Hematopoietic multipotent progenitor cell treated with erythropoietin and hydrocortisone succinate and interleukin-3 and kit ligand, for 4 days (in vitro differentiated cells): ENCODE measurements at places on chromosomes 3 and 15.
A peak's percentile ranks its signal among the peaks of the same experiment; 100 is the strongest.

- no peak for DNase-seq
Measured at GRCh38 chr15:50164458-50164857, 17.5 kb upstream of the SLC27A2 start.

DNA sequence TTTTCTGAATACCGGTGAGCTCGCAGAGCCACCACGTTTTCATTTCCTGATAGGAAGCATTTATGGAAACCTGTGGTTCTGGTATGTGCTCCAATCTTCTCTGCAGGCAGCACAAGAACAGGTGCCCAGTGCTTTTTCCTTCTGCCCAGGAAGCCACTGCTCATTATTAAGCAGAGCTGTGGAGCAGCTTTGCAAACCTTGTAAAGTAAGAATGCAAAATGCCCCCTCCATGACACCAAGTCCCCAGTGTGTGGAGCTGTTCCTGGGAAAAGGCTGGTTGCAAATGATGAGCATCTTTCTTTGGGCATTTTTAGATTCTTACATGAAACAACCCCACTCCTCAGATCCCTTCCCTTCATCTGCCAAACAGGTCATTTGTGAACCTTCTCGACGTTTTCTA, 65.7 kb upstream of the MRPL3 start:
- no peak for DNase-seq

DNA sequence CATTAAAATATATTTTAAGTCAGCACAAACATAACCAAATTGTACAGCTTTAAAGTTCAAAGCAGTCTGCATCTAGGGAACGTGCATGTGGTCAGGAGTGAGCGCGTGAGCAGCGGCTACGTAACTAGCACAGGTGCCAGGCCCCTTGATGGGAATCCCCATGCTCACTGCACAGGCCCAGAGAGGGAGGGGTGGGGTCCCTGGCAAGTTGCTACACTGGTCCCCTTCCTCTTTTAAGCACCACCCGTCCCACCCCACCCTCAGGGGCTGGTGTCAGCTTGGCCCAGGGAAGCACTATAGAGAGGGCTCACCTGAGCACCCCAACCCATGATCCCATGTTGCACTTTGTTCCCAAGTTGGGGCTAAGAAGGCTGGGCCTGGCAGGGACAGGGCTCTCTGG, 835 bp upstream of the GMPPB start:
- DNase-seq: no peak

- no peak for DNase-seq
Measured at GRCh38 chr3:114745322-114746240, 401.5 kb downstream of the ZBTB20 start.

DNA sequence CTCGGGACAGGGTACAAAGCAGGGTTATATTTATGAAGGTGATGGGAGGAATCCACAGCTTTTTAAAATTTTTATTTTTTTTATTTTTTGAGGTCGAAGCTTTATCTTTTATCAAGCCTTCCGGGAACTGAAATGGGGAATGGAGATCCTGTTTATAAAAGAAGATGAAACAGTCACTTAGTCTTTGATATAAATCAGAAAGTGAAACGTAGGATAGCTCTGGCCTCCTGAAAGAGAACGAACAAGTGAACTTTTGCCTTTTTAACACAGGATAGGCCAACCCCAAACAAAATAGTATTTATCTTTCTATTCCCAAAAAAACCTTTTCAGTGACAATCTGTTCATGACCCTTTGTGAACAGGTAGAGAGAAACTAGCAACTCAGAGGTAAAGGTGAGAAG, 634.0 kb upstream of the LMCD1 start:
- DNase-seq: no peak

GRCh38 chr3:64456674-64457073, 231.1 kb downstream of the ADAMTS9 start:
- no peak for DNase-seq

DNA sequence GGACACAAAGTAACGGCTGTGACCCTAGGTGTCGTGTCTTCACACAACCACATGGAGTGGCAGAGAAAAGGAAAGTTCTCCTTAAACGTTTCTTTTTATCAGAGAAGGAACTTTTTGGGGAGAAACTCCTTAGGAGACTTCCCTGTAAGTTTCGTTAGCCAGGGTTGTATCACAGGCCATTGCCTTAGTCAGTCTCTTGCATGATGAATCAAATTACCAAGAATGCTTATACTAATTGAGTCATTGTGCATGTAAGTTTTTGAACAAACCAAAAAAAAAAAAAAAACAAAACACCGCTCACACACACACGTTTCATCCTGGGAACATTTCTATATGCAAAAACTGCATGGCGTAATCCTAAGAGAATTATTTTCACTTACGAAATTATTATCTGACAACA, 150.4 kb upstream of the SATB1 start:
- DNase-seq: no peak

GRCh38 chr15:77572186-77572585, 60.5 kb downstream of the LINGO1 start:
- DNase-seq: no peak

DNA sequence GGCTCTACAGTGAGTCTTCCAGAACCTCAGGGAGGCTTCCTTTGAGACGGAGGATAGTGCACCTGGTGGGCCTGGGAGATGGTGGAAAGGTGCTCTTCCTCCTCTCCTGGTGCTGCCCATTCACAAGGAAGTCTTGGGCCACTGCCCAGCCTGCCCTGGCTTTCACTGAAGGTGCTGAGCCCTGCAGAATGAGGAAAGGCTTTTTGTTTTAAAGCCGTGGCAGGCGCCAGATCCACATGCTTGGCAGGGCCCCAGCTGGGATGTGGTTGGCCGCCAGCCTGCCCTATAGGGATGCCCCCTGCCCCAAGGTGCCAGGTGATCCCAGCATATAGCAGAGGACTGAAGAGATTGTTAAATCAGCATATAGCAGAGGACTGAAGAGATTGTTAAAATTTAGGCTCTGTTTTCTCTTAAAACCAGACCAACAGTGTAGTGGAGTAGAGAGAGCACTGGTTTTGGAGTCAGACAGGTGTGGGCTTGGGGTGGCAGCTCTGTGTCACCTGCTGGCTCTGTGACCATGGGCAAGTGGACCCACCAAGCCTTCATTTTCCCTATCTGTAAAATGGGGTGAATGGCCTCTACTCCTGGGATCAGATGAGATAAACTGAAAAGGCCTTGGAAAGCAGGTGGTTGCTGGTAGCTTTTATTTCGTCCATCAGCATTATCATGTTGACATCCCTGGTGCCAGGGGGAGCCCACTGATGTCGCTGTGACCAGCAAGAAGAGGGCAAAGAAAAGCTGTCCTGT, 53.3 kb downstream of the SLC6A6 start:
- no peak for DNase-seq

- no peak for DNase-seq
Measured at GRCh38 chr3:194064380-194065332, 71.3 kb upstream of the HES1 start.

GRCh38 chr3:76310089-76310488, 524.7 kb upstream of the ZNF717 start:
- no peak for DNase-seq

DNA sequence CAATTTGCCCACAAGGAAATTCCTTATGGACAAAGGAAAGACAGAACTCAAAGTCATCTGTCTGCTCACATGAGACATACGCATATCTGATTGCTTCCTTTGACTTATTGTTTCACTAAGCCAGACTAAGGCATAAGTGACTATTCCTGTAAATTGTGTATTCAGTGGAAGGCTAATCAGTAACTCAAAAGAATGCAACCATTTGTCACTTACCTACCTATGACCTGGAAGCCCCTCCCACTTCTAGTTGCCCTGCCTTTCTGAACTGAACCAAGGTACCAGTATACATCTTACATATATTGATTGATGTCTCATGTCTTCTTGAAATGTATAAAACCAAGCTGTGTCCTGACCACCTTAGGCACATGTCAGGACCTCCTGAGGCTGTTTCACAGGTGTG, 53.5 kb upstream of the PROK2 start:
- DNase-seq: no peak

DNA sequence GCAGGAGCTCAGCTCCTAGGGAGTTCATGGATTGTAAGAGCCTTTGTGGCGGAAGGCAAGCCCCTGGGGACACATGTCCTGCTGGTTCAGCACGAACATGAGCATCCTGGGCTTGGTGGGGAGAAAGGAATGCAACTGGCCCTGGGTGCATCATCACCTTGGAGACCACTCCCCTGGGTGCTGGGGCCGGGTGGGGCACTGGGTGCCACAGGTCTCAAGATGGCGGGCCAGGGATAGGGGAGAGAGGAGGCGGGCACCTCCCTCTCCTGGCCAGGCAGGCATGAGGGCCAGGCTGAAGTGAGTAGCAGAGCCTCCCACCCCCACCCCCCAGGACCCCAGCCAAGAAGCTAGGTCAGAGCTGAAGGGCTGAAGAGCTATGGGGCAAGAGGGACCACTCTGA, 768 bp downstream of the PCBP4 start:
- no peak for DNase-seq

DNA sequence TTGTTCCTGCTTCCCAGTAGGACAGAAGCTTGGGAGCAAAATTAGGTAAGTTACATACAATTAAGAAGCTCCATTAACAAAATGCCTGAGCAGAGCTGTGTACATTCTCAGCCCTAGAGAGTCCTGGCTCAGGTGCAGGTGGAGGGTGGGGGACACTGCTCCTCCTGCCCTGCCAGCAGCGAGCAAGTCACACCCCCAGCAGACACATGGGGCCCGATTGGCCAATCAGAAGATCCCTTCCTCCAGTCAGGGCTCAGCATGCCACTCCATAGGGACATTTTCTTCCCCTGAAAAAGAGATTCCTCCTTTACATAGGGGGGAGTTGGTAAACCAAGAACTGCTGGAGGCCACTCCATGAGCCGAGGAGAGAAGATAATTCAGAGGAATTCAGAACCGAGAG, 62.1 kb downstream of the PLXNA1 start:
- DNase-seq: no peak

GRCh38 chr3:29525254-29525881, 244.5 kb downstream of the RBMS3 start:
- DNase-seq: no peak

- peak; percentile 42 for DNase-seq
Measured at GRCh38 chr3:114179575-114179974, 723 bp upstream of the DRD3 start.

- DNase-seq: no peak
Measured at GRCh38 chr3:72153477-72154314, 368.7 kb upstream of the PROK2 start.

DNA sequence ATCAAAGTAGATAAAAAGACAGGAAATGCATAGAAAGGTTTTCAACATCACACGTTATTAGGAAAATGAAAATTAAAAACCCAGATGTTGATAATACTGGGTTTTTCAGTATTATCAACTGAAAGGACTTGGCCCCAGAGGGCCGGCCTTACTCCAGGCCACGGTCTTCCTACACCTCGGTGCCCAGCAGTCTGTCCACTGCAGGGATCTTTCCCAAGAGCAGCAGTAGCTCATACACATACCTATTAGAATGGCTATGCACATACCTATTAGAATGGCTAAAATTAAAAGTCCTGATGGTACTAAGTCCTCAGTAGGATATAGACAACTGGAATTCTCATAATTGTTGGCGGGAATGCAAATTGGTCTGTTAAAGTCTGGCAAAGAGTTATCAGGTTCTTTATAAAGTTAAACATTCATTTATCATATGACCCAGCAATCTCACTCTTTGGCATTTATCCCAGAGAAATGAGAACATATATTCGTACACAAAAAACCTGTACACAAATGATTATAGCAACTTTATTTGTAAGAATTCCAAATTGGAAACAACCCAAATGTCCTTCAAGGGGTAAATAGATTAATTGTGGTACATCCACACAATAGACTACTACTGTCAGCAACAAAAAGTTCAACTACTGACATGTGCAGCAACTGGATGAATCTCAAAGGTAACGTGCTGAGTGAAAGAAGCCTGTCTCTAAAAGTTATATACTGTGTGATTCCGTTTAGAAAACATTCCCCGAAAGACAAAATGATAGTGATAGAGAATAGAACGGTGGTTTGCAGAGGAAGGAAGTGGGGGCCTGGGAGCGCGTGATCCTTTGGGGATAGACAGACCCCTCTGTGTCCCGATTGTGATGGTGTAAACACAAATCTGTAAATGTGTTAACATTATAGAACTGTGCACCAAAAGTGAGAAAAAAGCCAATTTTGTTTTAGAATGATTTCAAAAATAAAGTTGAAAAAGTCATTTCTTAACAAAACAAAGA, 62.3 kb downstream of the MCTP2 start:
- peak; percentile 76 for DNase-seq

DNA sequence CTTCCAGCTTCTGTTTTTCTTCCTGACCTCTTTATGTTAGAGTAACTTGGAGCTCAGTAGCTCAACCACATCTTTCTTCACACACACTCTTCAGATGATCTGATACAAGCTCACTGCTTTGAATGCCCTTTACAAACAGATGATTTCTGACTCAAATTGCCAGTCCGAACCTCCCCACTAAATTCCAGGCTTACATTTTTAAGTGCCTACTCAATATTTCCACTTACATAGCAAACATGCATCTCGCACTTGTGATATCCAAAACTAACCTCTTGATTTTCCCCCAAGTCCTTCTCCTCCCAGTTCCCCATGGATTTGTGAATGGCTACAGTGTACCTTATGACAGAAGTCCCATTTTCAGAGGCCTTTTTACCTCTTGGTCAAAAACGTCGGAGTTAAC, 139.1 kb downstream of the GBE1 start:
- DNase-seq: no peak

GRCh38 chr3:65607101-65607500, 431.6 kb downstream of the MAGI1 start:
- DNase-seq: no peak

GRCh38 chr3:172550347-172550943, 27.2 kb upstream of the TNFSF10 start:
- DNase-seq: peak; percentile 93

DNA sequence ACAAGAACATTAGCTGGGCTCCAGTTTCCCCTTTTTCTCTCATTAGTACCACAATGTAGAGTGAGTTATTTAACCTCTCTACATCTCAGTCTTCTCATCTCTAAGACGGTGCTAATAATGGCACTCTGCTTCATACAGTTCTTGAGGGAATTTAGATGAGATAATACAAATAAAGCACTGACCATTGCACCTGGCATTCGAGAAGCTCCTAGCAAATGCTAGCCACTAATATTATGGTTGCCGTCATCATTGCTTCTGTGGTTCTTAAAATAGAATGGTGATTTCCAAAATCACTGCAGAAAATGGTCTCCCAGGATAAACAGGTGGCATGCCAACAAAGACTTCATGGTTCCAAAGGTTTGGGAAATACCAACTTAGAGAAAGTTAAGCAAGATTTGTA, 213.0 kb downstream of the RORA start:
- no peak for DNase-seq

GRCh38 chr3:177977381-177978158, 558.7 kb upstream of the KCNMB2 start:
- no peak for DNase-seq

DNA sequence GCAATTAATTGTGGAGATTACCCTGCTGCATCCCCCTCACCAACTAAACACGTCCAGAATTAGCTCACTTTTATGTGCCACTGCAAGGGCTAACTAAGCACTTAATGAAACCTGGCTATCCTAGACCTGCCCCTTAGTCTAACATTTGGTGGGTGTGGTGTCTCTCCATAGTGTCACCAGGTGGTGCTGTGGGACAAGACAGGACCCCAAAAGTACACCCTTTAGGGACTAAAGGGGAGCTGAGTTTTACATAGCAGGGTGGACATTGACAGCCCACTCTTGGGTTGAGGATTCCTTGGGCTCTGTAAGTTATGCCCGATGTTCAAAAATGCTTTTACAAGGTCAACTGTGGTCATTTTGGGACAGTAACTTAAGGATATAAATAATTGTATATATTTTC, 5.7 kb downstream of the DUT start:
- peak; percentile 72 for DNase-seq
